Stimulated activated CD4-positive, alpha-beta T cell treated with anti-CD3 and anti-CD28 coated beads, Interleukin-12 subunit alpha, Interleukin-12 subunit beta, amount 100 ng/mL, for 48 hours (primary cell): ENCODE measurements at places on chromosomes 7 and 10.

DNA sequence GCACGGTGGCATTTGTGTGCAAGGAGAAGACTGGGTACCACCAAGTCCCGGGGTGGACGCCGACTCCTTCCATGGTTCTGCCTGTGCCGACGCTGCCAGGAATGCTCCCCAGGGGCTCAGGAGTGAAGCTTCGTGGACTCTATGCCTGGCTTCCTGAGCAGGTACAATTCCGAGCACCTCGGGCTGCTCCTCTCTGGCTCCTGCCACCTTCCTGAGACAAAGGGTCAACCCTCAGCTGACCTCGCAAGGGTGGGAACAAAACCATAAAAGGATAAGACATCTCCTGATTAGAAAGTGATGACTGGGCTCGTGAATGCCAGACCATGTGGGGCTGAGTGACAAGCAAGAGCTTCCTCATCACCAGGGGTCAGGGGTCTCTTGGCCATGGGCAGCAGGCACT is 31.8 kb downstream of the CALML3 start:
- DNase-seq: no peak

- no peak for DNase-seq
These were observed 19.1 kb downstream of the SLC16A12 start for GRCh38 chr10:89516149-89516832.

DNA sequence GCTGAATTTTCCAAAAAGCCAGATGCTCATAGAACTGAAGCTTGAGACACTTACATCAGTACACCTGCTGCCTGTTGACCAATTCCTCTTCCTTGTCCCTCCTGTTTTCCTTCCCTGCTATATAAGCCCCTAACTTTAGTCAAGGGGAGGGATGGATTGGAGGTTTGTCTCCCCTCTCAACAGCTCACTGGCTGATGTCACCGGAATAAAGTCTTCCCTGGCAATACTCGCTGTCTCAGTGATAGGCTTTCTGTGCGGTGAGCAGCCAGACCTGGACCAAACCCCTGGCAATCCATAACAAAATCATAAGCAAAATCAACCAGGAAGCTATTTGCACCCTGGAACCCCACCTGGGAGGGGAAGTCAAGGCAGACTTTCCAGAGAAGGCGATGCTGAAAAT is 929 bp upstream of the IRF5 start:
- DNase-seq: no peak

GRCh38 chr10:99530108-99531025 is 2.4 kb upstream of the NKX2-3 start:
- DNase-seq: no peak

GRCh38 chr10:85936161-85936560 is 430.4 kb downstream of the GRID1 start:
- DNase-seq: no peak

DNA sequence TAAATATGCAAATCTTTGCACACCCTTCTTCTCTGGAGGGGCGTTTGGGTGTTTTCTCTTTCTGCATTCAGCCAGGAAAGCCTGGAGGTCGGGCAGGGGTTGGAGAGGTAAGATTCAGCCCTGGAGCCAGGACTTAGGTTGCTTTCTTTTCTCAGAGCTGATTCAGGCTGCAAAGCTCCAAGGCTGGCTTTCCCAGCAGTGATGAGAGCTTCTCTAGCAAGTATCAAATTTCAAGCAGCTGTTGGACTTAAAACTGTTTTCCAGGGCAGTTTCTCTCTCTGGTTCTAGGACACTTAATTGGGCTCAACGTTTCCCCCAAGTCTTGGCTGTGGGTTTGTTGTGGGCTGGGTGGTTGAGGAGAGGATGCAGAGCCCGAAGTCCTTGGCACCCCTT is 608 bp downstream of the AKR1B10 start:
- no peak for DNase-seq

GRCh38 chr10:12473491-12473890 is 124.1 kb downstream of the CAMK1D start:
- no peak for DNase-seq

DNA sequence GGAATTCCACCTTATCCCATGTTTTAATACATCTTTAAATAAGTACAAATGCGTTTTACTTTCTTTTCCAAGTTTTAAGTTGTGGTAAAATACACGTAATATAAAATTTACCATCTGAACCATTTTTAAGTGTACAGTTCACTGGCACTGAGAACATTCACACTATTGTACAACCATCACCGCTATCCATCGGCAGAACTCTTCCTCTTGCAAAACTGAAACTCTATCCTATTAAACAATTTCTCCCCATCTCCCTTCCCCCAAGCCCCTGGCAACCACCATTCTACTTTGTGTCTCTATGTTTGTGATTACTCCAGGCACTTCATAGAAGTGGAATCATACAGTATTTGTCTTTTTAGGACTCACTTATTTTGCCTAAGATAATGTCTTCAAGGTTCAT is 33.8 kb downstream of the HIP1 start:
- no peak for DNase-seq

DNA sequence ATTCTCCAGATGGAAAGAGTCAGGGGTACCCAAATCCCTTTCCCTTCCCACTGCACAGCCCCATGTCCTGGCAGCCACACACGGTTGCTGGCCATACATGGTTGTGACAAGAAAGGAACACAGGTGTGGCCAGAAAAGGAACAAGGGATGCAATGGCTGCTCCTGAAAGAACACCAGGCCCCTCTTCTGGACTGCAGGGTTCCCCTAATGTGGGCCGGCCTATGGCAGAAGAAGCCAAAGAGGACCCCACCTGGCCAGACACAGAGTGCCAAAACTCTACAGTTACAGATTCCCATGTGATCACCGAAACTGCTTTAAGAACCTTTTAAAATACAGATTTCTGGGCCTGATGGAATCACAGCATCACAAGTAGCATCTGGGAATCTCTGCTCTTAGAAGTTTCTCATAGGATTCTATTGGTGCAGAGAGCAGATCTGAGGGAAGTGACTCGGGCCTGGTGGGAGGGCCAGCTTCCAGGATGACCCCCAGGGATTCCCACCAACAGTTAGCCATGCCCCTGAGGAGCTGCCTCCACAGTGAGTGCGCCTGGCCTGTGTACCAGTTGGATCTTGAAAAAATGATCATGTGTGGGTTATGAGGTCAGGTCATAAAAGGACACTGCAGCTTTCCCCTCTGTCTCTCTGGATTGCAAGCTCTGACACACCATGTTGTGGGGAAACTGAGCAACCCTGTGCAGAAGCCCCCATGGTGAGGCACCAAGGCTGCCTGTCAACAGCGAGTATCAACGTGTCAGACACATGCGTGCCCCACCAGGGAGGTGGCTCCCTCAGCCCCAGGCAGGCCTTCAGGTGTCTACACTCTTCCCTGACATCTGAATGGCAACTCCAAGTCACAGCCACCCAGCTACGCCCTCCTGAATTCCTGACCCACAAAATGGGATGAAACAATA is 89.6 kb upstream of the LANCL2 start:
- no peak for DNase-seq

- DNase-seq: no peak
These were observed 1204.1 kb upstream of the AUTS2 start for GRCh38 chr7:68394131-68394530.

- DNase-seq: no peak
These were observed 156.9 kb upstream of the NPSR1 start for GRCh38 chr7:34501156-34501555.

- peak; percentile 27 for DNase-seq
These were observed 909 bp upstream of the CC2D2B start for GRCh38 chr10:95906677-95907455.

- no peak for DNase-seq
These were observed 123.6 kb downstream of the ADAM22 start for GRCh38 chr7:88057655-88058054.
